T-helper 2 cell treated with Interferon-gamma antibody and Interleukin-4, amounts not matched to agents 5 μg/mL and 100 μg/mL, for 36 hours (primary cell): ENCODE measurements at places on chromosomes 1 and 21.
A peak's percentile ranks its signal among the peaks of the same experiment; 100 is the strongest.

DNA sequence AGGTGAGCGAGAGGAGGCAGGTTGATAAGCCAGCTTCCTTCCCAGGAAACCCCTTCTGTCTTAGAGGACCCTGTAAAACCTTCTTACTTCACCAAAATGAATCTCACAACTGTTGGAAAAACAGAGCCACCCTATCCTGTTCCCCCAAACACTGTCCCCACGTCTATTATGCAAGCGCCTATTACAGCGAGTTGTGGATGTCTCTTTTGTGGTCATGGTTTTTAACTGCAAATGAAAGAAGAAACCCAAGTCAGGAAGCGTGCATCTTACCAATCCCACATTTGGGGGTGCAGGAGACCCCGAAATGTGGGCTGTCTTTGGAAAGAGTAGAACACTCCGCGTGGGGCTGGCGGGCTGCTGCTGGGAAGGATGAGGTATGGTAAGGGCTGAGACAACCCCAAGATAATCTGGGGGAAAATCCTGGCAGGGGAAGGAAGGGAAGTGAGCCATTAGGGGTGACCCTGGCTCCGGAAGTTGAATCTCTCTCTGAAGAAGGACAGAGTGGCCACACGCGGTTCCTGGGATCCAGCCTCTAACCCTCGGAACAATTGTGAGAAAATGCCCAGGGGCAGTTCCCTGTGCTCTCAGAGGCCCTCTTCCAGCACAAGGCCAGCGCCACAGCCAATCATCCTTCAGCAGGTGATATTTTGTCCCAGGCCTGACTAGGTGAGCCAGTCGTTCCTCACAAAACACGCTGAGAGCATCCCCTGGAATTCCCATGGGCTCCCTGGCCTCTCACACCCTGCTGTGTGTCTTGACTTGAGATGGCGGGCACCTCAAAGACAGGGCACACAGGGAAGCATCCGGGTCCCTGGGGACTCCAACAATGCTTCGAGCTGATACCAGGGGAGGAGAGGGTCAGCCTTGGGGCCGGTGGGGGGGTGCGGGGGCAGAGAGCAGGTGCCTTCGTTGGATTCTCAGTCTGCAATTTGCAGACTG, 168.5 kb upstream of the IRF2BP2 start:
- no peak for DNase-seq

- DNase-seq = peak; percentile 45
These were observed 12.4 kb downstream of the EPB41 start for GRCh38 chr1:28926629-28927265.

- no peak for DNase-seq
These were observed 7.8 kb upstream of the ADAM15 start for GRCh38 chr1:155043301-155043702.

DNA sequence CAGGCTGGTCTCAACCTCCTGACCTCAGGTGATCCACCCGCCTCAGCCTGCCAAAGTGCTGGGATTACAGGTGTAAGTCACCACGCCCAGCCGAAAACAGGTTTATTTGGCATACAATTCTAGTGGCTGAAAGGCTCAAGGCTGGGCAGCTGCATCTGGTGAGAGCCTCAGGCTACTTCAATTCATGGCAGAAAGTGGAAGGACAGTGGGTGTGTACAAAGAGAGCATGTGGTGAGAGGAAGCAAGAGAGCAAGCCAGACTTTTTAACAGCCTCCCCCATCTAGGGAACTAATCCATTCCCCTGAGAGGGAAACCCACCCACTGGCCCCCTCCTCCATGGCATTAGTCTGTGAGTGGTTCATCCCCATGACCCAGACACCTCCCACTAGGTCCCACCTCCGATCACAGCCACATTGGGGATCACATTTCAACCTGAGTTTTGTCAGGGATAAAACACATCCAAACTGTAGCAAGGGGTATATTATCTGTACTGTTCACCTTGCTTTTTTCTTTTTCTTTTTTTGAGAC, 9.5 kb downstream of the BMP8A start:
- DNase-seq = no peak

- DNase-seq = no peak
These were observed 16.8 kb downstream of the CNST start for GRCh38 chr1:246583056-246583440.

- no peak for DNase-seq
These were observed 53.8 kb upstream of the LRRC8C start for GRCh38 chr1:89578946-89579684.

- DNase-seq = peak; percentile 72
These were observed 3.0 kb downstream of the AURKAIP1 start for GRCh38 chr1:1371746-1372711.

DNA sequence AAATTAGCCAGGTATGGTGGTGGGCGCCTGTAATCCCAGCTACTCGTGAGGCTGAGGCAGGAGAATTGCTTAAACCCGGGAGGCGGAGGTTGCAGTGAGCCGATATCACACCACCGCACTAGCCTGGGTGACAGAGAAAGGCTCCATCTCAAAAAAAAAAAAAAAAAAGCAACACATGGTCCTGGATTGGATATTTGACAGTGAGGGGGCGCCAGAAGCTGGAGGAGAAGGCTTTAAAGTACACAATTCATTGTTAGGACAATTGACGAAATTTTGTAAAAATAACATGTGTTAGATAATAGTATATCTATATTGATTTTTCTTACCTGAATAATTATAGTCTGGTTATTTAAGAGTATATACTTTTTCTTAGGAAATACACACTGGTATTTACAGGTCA, 50.2 kb upstream of the USP25 start:
- DNase-seq = no peak

DNA sequence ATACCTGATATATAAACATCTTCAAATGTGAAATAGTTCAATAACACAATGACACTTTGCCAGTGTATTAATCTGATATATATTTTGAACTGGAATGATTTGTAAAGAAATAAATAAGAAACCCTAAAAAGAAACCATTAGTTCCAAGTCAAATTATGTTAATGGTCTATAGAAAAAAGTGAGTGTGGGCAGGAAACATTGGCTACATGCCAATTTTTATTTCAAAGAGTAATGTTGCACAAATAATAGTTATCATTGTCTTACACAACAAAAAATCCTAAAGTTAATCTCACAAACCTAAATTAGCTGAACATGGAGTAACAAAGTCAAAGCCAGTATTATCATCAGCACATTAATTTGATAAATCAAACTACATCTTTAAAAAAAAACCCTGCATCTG, 37.9 kb upstream of the BATF3 start:
- no peak for DNase-seq

GRCh38 chr1:68383092-68383491, 66.7 kb downstream of the RPE65 start:
- DNase-seq = no peak

DNA sequence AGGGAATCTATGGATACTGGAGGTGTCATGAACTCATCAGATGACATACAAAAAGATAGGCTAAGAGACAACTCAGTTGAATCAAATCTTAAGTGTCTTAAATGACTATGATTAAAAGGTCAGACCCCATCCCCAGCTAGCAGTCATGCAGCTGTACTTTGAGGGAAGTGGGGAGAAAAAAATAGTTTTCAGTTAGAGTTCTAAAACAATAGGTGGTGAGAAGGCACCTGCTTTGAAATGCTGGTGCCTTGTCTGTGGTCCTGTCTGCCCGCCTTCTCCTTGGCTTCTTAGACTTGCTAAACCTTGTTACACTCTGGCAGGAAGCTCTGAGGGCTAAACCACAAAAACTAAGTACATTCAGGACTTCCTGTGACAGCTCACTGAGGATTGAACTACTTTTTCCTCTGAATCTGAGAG, 15.3 kb downstream of the CD2 start:
- peak; percentile 84 for DNase-seq

DNA sequence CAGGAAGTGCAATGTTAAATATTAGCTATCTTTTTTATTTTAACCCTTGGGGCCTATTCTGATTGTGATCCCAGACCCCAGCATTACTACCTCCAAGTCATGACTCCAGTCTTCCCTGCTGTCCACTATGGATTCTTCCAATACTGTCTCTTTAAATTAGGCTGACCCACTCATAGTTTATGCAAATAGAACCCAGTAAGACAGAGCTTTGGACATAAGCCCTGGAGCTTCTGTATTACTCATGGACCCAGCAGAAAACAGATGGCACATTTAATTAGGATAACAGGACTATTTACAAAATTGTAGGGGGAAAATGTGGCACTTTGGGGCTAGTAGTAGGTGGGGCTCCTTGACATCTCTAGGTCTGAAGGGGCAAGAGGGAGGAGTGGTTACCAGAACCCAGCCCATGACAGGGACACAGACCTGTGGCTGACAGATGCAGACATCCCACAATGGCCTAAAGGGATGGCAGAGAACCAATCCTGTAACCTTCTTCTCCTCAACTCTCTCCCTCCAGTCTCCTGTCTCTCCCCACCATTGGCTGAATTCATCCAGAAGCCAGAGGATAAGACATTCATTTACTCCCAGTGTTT, 233.5 kb downstream of the OMA1 start:
- no peak for DNase-seq

DNA sequence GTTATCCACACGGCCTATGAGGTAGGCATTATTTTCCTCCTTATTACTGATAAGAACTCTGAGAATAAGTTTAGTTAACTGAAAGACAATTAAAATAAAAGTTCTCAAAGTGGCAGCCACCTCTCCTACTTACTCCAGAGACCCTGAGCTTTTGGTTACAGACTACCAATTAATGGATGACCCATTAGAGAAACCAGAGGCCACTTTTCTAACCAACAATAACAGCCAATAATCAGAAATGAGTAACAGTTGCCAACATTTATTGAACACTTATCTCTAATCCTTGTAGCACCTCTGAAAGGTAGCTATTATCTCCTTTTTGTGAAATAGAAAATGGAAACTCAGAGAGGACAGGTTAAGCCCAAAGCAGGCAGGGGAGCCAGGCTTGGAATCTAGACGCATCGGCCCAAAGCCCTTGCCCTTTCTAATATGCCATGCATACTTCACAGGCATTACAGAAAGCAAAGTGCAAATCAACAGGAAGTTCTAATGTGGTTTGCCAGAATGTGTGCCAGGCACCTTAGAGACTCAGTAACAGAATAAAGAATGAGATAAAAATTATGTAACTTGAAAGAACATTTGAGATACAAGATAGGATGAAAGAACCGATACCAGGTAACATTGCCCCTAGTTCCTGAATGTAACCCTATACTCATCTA, 50.0 kb downstream of the BEND5 start:
- no peak for DNase-seq

- DNase-seq = no peak
These were observed 494 bp downstream of the UBE2J2 start for GRCh38 chr1:1273209-1273511.
